PC-3 (cell line): ENCODE measurements at places on chromosomes 6 and 20. TPM values are rescaled to one million over a fixed set of nuclear protein-coding genes. Genes with fewer than 3 reads are reported as not detected.
A peak's percentile ranks its signal among the peaks of the same experiment; 100 is the strongest.

CPNE5 gene
- 0.29 TPM in 1 of 2 replicates, not detected in the other for total RNA-seq

GRCh38 chr6:30937265-30937664 lies 3.5 kb upstream of the MUCL3 start:
- DNase-seq = no peak

RSPO4 gene
- not detected in 2 replicates for total RNA-seq

GPANK1 gene
- 11.8 and 14.9 TPM in 2 replicates for total RNA-seq

KHDC1L gene
- total RNA-seq = 0.80 and 2.4 TPM in 2 replicates

- peak; percentile 86 for DNase-seq
Observed at GRCh38 chr6:22448291-22448711, 121.1 kb upstream of the HDGFL1 start.
